ENCODE measurements at places on chromosomes 13 and 19. TPM values are rescaled to one million over a fixed set of nuclear protein-coding genes. Genes with fewer than 3 reads are reported as not detected.

Gene ZC3H4
- total RNA-seq, result 87.8 TPM

Gene AMH
- 6.3 TPM for total RNA-seq

Gene LCP1
- 846 TPM for total RNA-seq

Gene GDF15
- total RNA-seq, result not detected

Gene GFY
- total RNA-seq, result not detected

Gene TMEM190
- not detected for total RNA-seq

Gene GRK1
- 0.19 TPM for total RNA-seq

Gene TRAPPC6A
- 20.7 TPM for total RNA-seq

Gene SMIM7
- total RNA-seq, result 56.3 TPM

Gene ZNF582
- 2.1 TPM for total RNA-seq

Gene FLT1
- 2.7 TPM for total RNA-seq

Gene RPL13A
- 3,700 TPM for total RNA-seq
